Stimulated activated naive CD4-positive, alpha-beta T cell (primary cell): ENCODE measurements at places on chromosomes 16 and 17.

DNA sequence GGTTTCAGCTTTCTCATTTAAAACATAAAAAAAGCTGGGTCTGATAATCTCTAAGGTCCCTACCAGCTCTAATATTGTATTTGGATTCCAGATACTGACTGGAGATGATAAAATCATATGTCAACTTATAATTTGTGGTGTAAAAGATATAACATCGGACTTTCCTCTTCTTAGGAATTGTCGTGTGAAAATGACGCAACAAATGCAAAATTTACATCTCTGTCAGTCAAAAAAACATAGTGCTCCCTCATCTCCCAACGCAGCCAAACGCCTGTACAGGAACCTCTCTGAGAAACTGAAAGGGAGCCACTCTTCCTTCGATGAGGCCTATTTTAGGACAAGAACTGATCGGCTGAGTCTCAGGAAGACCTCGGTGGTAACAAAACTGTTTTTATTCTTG, 197.3 kb downstream of the ANKFN1 start:
- no peak for DNase-seq

DNA sequence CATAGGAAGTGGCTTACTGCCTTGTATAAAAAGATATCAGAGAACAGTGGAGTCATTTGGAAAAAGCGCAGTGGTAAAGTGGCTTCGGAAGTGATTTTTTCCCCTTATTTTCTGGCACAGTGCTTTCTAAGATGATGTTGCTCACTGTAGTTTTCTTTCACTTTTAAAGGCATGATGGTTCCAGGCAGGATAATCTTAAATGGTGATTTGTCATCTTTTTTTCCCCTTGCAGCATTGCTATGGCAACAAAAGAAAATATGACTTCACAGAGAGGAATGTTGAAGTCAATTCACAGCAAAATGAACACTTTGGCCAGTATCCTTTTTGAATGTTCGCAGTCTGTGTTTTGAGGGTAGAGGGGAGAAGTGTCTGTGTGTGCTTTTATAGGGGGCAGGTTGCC, 42.5 kb downstream of the GOSR1 start:
- no peak for DNase-seq

GRCh38 chr17:30926516-30926915, 4.8 kb downstream of the ADAP2 start:
- no peak for DNase-seq

DNA sequence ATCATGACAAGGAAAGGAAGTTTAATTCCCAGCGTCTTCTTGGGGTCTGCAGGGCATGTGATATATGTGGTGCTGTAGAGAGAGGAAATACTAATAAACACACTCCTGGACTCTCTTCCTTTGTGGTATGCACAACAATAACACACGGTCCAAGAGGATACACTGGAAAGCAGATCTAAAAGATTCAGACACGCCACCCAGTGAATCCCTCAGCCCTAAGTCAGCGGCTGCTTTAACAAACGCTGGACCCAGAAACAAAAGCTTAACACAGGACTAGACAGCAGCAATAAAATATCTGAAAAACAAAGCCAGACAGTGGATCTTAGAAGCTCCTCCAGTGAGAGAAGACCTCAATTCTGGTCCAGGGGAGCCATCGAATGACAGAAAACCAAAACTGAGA, 13.1 kb downstream of the CFAP20 start:
- DNase-seq = no peak

GRCh38 chr17:30225919-30226553, 9.5 kb downstream of the SLC6A4 start:
- no peak for DNase-seq

GRCh38 chr17:64250233-64250835, 12.7 kb downstream of the TEX2 start:
- no peak for DNase-seq
